ENCODE measurements at places on chromosomes 1 and 21. TPM values are rescaled to one million over a fixed set of nuclear protein-coding genes. Genes with fewer than 3 reads are reported as not detected.

The YY1AP1 gene
- 34.2 TPM for polyA plus RNA-seq

The OTUD7B gene
- 0.78 TPM for polyA plus RNA-seq

The ZNF683 gene
- 1.5 TPM for polyA plus RNA-seq

The ADAMTS1 gene
- polyA plus RNA-seq = 11.2 TPM

DNA sequence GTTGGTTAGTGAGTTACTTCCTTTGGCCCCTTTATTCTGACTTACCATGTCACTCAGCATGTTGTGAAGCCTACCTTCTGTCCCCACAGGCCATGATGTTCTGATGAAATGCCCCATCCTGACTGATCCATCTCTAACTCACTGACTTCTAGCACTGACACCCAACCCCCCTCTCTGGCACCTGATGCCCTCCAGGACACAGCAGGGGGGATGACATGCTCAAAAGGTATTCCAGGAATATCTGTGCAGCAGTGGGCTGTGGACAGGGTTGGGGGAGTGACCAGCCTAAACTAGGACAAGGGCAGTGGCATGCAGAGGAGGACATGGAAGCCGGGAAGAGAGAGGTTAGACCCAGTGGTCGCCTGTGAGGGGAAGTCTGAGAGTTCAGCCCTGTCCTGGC, 25.5 kb downstream of the SYT2 start:
- peaks cover 8% of the 10 kb centered on the region for H3K27me3 ChIP-seq
- H3K4me3 ChIP-seq = no peak overlapping the region
- H3K4me1 ChIP-seq = no peaks in the 10 kb centered on the region
- H3K27ac ChIP-seq = no peak overlapping the region
- peak; percentile 28 for DNase-seq
- no peaks in the 10 kb centered on the region for H3K36me3 ChIP-seq

The GPR61 gene
- not detected for polyA plus RNA-seq

DNA sequence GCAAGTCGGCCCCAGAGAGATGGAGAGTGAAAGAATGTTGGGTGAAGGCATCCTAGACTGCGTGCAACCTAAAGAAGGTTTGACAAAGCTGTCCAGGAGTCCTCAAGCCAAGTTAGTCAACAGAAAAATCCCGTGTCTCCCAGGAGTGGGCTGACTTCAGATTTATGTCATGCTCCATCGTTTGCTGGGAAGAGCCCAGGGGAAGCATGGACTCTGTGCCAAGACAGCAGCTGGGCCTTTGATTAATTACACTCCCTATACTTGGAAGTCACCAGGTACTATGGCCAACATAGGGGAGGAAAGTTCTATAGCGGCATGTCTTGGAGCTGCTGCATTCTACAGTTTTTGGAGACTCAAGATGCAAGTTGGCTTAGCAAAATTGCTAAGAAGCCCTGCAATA, 247.4 kb downstream of the KAZN start:
- H3K27me3 ChIP-seq = no peaks in the 10 kb centered on the region
- H3K4me3 ChIP-seq = no peak overlapping the region
- no peak for DNase-seq
- no peak overlapping the region for H3K27ac ChIP-seq
- no peaks in the 10 kb centered on the region for H3K4me1 ChIP-seq
